ENCODE measurements at places on chromosomes 4 and X. TPM values are rescaled to one million over a fixed set of nuclear protein-coding genes. Genes with fewer than 3 reads are reported as not detected.

DNA sequence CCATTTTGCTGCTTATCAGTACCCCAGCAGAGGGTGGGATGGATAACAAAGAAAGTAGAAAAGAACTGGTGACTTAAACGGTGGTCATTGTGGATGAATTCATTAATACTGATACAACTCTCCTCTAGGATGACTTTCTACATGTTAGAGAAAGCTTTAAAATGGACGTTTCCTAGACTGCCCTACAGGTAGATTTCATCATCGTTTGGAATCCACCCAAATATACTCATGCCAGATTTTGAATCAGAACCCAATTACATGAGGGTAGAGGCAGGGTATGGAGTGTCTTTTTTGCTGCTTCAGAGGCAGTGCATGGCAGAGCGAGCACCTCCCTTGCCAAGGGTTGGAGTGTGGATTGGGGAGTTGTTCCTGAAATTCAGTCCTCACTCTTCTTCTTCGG is 13.3 kb upstream of the ANTXR2 start:
- DNase-seq, result no peak

- DNase-seq, result no peak
These were observed 138.4 kb downstream of the PWWP3B start for GRCh38 chrX:106306391-106306947.

DNA sequence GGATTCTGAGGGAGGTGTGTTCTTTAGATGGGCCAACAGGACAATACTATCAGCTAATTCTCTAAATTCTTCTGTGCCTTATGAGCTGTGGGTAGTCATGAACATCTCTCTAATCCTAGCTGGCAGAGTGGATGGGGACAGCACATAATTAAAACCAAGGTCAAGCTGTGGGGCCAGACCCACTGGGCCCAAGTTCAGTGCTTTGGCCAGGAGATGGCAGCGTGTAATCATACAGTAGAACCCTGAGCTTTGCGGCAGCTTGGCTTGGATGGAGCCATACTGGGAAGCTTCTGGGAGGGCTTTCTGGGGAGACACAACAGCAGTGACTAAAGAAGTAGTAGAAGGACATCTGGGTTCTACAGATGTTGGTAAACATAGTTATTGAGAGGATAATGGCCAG is 140.3 kb upstream of the CXCL13 start:
- no peak for DNase-seq

DNA sequence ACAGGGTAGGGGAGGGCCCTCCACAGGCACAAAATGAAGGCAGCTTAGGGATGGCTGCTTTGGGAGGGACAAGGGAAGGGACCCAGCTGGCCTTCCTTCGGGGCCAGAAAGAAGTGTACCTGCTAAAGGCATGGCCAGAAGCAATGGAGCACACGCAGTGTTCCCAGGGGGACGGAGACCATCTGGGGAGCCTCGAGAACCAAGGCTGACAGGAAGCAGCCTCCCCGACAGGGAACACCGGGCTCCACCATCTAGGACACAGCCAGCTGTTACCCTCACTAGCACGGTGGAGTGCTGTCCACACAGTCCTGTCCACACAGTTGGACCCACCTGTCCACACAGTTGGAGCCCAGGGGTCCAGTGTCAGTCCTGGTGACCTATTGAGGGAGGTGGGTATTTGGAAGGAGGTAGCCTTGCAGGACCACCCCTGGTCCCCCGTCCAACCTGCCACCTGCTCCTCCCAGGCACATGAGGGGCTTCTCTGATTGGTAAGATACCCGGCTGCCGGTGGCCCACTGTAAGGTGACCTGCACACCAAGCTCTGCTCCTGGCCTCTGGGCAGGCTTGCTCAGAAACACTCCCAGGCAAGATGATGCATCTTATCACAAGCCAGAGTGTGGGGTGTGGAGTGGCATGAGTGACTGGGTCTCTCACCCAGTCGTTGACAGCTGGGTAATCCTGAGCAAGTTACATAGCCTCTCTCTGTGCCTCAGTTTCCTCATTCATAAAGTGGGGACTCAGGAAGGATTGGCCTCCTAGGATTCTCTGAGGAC is 20.5 kb upstream of the AFAP1 start:
- DNase-seq, result no peak

GRCh38 chr4:113610537-113610936 is 151.0 kb downstream of the CAMK2D start:
- DNase-seq, result no peak

DNA sequence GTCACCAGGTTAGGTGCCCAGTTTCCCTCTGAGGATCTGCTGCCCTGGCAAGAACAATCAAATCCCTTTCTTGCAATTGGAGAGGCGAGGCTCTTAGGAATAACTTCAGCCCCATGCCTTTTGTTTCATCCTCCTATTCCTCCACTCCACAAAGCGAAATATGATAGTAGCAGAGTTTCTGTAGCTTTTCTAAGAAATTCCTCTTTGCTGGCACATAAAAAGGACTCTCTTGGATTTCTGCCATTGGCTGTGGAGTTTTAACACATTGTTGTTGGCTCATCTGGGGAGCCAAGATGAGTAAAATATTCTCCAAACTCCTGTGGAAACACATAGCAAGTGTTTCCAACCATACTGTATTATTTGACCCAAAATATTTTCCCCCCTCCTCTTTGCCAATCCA is 11.0 kb upstream of the ADGRG2 start:
- DNase-seq, result no peak

GRCh38 chr4:139988863-139989765 is 164.9 kb downstream of the MAML3 start:
- no peak for DNase-seq

DNA sequence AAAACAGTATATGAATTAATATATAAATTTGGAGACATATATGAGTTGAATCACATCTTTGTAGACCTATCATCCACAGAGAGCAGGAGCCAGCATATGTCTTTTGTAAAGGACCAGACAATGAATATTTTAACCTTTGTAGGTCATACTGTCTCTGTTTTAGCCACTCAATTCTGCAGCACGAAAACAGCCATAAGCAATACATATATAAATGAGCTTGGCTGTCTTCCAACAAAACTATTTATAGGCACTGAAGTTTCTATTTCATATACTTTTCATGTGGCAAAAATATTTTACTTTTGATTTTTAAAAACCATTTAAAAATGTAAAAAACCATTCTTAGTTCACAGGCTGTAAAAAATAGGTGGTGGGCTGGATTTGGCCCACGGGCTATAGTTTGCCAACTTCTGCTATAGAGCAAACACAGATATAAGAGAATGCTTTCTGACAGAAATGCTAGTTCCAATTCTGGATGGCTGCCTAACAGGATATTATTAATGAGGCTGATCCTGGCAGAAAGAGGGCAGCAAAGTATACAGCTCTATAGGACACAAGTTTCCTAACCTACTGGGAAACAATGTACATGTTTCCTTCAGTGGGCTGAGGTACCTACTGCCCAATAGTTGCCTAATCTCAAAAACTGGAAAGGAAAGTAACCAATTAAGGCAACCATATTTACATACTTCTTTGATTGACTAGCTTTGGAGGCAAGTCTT is 58.1 kb upstream of the UCP1 start:
- DNase-seq, result no peak

DNA sequence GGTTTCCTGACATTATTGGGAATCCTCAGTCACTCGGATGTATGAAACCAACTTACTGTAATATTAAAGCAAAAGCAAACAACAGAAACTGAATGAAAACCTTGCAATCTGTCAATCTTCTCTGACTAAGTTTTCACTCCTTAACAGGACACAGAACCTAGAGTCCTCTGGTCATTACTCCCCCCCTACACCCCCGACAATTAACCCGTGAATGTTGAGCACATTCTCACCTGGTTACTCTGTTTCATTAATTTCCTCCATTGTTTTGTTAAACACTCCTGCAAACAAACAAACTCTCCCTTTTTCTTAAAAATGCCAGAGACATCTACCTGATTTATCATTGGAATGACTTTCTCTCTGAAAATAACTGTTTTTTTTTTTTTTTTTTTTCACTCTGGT is 469.0 kb upstream of the PRKX start:
- DNase-seq, result no peak

DNA sequence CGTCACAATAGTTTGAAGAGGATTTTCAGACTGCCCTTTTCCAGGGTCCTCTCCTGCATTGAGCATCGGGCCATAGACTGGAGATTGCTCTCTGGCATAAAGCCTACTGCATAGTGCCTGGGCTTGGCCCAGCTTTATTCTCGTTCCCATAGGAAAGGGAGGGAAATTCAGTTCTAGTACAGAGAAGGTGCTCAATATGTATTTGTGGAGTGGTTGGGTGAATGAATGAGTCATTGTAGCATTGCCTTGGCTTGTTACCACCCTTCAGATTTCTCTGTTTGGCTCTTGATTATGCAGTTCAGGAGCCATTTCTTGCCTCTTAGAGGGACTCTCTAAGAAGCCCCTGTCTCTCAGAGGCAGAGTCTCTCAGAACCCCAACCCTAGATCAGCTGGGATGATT is 2.6 kb downstream of the TMEM35A start:
- no peak for DNase-seq

- no peak for DNase-seq
These were observed 655.3 kb downstream of the SH3BGRL start for GRCh38 chrX:81857192-81857591.

GRCh38 chr4:118154649-118155048 is 120.4 kb downstream of the NDST3 start:
- DNase-seq, result no peak

- no peak for DNase-seq
These were observed 78.9 kb downstream of the FAT1 start for GRCh38 chr4:186644737-186645261.

DNA sequence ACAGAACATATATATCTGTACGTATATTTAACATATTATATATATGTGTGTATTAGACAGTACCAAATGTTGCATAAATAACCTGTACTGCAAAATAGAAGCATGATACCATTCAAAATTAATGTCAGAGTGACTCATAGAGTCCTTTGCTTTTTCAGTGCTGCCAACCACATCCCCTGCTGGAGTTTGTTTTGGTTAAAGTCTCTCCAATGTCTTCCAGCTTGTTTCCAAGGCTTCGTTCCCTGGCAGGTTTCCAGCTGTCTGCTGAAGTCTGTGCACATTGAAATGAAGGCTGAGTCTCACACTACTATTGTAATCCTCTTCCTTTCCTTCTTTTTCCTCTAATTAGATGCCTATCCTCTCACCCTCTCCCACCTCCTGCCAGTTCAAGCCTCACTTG is 14.9 kb downstream of the NRK start:
- DNase-seq, result peak; percentile 35

DNA sequence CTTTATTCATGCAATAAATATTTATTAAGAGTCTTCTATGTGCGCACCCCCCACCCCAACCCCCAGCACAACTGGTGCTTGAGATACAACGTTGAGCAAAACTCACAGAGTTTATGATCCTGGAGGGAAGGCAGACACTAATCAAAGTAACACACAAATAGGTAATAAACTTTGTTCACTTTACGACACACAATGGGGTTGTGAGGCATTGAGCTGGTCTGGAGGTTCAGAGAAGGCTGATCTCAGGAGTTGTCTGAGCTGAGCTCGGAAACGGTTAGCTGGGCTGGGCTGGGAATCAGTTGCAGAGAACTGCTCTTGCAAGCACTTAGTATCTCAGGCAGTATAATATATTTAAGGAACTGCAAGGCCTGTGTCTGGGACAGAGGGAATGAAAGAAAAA is 238.5 kb downstream of the SCFD2 start:
- no peak for DNase-seq

DNA sequence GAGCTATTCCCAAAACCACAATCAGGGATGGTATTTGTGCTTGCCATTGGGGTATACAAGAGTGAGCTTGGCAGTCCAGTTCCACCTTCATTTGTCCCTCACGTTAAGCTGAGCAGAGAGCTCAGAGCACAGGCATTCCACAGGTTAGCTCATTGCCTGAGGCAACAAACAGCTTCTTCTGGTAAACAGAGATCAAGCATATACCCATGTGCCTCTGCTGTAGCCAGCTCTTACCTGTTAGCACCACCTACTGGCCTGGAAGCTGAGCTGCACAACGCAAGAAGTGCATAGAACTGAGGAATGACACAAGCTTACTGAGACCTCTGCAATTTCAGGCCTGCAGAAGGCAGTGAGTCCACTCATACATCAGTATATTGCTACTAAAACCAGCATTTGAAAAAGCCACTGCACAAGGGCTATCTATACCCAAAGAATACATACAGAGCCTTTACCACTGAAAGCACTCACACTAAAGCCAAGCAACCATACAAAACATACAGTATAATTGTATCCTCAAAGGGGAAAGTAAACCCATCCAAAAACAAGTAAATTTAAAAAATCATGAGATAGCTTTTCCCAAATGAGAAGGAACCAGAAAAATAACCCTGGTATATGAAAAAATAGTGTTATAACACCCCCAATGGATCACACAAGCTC is 258.3 kb upstream of the GABRA2 start:
- no peak for DNase-seq

DNA sequence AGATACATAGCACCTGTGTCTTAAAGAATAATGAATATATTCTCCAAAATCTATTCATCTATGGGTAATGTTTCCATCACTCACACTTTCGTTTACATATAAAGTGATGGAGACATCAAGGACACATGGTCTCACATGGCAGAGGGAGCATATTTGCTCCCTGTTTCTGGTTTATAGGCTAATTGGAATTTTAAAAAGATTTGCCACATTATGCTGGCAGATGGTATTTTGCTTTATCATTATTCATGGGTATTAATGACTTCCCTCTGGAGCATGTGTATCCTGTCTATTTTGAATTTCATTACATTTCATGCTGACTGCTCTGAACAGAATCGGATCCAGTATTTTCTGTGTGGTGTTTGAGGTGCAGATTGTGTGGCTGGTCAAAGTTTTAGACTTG is 79.0 kb downstream of the PDGFRA start:
- DNase-seq, result no peak

DNA sequence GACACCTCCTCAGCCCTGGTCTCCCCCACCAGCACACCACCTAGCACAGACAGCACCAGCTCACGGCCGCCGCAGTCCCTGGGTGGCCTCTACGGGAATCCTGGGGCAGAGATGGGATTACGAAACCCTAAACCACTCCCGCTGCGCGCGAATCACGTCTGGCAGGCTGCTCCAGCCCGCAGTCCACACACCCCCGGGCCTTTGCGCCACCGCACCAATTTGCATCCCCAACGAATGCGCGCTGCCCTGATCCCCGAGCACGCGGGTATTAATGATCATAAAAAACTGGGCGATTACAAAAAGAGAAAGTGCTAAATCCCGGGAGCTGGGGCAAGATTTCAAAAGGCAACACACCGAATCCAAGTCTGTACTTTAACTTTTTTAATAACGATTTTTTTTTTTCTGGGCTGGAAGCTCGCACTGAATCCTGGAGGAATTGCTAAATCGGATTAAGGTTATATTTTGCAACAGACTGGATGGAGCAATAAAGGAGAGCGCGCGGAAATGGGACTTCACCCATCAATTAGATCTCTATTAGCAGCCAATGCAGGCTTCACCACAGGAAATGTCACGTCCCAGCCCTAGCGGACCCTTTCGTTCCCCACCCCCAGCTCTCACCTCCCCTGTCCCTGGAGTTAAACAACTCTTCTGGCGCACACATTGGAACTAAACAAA is 69.8 kb upstream of the TMEM33 start:
- peak; percentile 48 for DNase-seq

GRCh38 chr4:76705472-76705871 is 192.5 kb downstream of the SOWAHB start:
- no peak for DNase-seq

Gene FAM149A
- 3.4 TPM for polyA plus RNA-seq

Gene PCSK1N
- not detected for polyA plus RNA-seq

Gene TCEAL9
- 11.0 TPM for polyA plus RNA-seq

Gene SOX3
- not detected for polyA plus RNA-seq

Gene PLXNA3
- 2.5 TPM for polyA plus RNA-seq

Gene DNASE1L1
- 71.1 TPM for polyA plus RNA-seq

Gene TRIM60
- polyA plus RNA-seq, result not detected

Gene ZFP42
- not detected for polyA plus RNA-seq

Gene TBC1D9
- 1.7 TPM for polyA plus RNA-seq

Gene MAGEC1
- polyA plus RNA-seq, result not detected

Gene PDZD4
- polyA plus RNA-seq, result 0.65 TPM
